Stimulated activated CD4-positive, alpha-beta T cell treated with anti-CD3 and anti-CD28 coated beads, Interleukin-4, amount 100 ng/mL, for 1 hour (primary cell): ENCODE measurements at places on chromosomes 4 and X.

DNA sequence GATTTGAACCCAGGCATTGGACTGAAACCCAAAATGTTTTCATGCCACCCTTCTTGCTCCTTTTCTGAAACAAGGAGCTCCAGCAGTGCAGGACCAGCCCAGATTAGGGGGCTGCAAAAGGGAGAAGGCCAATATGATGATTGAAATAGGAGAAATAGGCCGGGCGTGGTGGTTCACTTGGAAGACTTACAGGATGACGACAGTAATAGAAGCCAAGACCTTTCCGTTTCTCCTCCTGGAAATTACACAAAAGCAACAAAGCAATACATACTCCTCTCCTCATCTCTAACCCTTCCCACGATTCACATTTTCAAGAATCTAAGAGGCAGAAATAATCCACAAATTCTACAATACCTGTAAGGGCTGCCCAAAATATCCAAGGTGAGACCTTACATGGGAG, 90.8 kb downstream of the ANAPC4 start:
- no peak for DNase-seq

DNA sequence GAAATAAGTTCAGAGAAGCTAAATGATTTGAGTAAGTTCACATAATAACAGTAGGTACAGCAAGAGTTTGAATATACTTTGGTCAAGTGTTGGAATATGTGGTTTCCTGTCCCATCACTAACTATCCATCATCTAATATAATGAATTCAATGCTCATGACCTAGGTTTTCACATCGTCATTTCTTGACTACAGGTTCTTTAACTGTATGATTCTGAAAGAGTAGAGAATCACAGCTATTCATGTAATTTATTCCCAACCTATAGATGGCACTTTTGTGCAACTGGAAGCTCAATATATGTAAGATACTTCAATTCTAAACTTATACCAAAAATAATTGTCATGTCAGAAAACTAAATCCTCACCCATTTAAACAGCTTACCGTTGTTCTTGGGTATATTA, 53.1 kb downstream of the TIGD2 start:
- DNase-seq, result no peak

- no peak for DNase-seq
Measured at GRCh38 chr4:181507180-181507835, 735.9 kb upstream of the TENM3 start.

DNA sequence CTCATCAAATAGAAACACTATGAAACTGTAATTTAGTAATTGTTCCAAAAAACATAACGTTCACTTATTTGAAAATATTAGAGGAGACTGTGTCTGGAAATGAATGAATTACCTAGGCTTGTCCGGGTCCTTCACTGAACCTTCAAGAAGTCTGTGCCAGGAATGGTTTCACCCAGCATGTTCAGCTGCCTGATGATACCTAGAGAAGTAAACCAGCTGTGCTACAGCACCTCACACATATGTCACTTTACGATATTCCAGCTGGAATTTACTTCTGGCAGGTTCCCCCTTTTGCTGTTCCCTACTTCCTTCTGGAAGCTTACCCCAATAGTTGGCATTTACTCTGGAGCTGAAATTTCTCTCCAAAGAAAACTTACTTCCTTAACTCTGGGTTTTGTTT, 906.5 kb downstream of the FAT4 start:
- no peak for DNase-seq

GRCh38 chr4:68905598-68905938, 46.0 kb downstream of the UGT2A3 start:
- no peak for DNase-seq

DNA sequence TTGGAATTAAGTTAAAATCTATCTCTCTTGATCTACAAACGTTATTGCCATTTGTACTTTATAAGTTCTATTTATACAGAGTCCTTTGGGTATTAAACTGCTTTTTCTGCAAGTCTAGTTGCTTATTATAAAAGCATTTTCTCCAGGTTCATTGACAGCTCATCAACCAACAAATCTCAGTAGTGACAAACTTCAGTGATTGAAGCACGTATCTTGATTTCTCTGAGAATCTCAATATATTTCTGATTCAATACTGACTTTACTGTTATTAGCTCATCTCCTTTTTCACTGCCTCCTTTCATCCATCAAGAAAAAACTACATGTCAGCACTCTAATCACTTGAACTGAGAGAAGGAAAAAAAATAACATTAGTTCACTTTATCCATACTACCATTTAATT, 630.2 kb downstream of the ARAP2 start:
- DNase-seq, result no peak

- no peak for DNase-seq
Measured at GRCh38 chr4:114087596-114088230, 108.3 kb upstream of the ARSJ start.
